ENCODE measurements at places on chromosomes 1 and 21.
A peak's percentile ranks its signal among the peaks of the same experiment; 100 is the strongest.

DNA sequence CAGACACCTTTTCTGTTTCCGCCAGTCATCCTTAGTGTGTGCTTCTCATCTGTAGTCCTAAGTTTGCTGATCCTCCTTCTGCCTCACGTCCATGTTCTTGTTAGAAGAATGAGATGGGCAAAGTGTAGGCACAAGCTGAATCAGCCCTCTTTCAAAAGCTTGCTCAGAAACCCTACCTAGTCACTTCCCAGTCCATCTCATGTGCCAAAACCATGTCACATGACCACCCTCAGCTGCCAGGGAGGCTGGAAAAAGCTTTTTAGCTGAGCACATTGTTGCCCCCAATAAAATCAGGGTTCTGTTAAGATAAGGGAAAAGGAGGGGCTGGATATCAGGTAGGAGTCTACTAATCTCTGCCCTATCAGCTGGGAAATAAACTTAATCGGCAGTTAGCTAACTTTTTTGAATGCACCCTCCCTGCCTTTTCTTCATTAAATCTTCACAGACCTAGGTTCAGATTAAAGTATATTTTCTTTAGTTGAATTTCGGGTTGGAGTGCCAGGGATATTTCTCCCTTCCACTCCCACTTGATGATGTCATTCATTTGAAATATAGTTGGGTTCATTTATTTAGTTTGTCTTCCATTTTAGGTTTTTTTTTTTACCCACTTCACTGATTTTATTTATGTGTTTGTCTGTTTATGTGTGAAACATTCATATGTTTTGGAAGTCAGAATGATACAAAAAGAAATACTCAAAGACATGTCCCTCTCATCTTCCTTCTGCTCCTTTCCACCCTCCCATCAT lies 129.2 kb downstream of the ROR1 start:
- DNase-seq: no peak

GRCh38 chr1:241976229-241976628 lies 18.7 kb downstream of the BECN2 start:
- DNase-seq: no peak

GRCh38 chr1:244236721-244237120 lies 185.6 kb downstream of the ZBTB18 start:
- no peak for DNase-seq

- DNase-seq: no peak
Observed at GRCh38 chr1:232951180-232951579, 769 bp downstream of the NTPCR start.

DNA sequence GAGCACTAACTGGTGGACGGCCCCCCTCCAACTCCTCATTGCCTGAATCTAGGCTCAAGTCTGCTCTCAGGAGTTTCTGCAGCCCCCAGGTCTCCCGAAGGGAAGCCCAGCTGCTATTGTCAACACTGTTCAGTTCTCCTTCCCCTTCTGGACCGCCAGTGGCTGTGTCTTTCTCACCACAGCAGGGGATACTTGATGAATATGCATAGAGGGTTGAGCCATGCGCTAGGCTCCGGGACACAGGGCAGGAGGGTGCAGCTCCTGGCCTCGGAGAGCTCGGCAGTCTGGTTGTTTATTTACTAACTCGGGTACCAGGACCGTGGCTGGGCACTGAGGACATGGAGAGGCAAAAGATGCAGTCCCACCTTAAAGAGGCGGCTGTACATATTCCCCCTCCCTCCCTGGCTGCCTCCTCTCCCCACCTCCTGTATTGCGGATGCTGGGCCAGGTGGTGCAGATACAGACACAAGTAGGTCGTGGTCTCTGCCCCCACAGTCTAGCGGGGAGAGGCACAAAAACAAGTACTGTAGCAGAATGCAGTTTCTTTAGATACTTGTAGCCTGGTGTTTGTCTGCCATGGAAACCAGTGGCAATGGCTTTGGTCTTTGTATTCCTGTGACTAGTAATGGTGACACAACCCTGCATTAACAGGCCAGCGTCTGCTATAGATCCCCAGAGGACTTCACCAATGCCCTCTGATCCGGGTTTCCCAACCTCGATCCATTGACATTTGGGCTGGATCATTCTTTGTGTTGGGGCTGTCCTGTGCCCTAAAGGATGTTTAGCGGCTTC lies 26.2 kb downstream of the ARHGEF10L start:
- no peak for DNase-seq

DNA sequence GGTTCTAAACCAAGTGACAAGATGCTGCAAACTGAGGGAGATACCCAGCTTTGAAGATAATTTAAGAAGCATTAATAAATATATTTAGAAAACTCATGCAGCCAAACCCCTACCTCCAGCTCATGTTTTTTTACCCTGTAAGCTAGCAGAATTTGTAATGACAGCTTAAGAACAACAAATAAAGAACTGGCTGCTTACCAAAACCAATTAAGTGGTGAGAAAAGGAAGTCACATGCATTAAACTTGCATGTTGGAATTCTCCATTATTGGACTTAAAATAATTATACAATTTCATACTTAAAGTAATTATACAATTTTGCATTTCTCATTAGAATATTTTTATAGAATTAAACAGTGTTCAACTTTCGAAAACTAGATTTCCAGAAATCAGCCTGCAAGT lies 75.6 kb upstream of the CNIH3 start:
- DNase-seq: no peak

DNA sequence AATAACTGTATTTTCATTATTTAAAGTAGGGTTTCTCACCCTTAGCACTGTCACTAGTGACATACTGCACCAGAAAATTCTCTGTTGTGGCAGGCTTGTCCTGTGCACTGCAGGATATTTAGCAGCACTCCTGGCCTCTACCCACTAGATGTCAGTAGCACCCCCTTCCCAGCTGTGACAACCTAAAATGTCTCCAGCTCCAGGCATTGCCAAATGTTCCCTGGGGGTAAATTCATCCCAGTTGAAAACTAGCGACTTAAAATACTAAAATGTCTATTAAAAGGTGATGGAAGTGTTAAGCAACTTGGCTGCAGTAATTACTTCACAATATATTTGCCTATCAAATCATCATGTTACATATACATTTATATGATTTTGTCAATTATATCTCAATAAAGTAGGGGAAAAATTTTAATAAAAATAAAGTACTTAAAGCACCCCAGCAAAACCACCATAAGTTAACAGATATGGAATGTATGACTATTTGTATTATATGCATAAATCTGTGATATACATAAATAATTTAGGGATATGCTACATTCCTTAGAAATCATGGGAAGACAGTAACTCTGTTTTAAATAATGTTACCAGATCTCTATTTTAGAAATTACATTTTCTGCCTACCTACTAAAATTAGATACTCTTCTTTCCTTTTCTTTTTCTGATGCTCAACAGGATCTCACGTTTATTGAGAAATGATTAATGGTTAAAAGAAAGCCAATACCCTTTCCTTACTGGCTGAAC lies 74.6 kb downstream of the ARID4B start:
- DNase-seq: peak; percentile 89

- DNase-seq: no peak
Observed at GRCh38 chr1:14128096-14128495, 428.1 kb downstream of the PRDM2 start.

DNA sequence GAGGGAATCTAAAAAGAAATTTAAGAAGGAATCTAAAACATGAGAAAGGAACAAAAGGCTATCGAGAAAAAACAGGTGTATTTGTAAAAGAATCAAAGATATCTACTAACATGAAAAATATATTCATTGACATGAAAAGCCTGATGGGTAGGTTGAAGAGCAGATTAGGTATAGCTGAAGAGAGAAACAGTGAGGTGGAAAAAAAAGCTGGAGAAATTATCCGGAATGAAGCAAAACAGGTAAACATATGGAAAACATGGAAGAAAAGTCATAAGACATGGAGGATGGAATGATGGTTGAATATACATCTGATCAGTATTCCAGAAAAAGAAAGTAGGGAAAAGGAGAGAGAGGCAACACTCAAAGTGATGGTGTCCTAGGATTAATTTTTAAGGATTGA lies 9.6 kb downstream of the EVA1C start:
- DNase-seq: no peak

- DNase-seq: no peak
Observed at GRCh38 chr1:228944296-228944695, 209.0 kb downstream of the RHOU start.

DNA sequence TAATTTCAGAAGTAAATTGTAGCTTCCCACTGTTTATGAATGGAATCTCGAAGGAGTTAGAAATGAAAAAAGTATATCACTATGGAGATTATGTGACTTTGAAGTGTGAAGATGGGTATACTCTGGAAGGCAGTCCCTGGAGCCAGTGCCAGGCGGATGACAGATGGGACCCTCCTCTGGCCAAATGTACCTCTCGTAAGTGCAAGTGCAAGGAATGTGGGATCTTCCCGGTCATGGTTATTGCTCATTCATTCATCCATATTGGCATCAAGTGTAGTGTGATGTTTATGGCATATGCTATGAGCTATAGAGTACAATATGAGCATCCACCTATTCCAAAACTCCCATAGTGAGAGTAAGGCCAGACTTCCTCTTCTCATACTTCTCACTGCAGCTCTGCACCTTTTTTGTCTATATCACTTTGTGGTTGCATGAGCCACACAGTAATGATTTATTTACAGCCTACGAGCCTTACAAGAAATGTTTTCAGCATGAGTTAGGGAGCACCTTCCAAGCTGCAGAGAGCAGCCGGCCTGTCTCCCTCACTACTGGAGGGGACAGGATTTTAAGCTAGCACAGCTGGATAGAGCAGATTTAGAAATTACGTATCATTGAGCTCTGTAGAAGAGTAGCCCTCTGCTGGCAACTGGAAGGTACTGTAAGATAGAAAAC lies 24.9 kb upstream of the CR1L start:
- DNase-seq: peak; percentile 16

DNA sequence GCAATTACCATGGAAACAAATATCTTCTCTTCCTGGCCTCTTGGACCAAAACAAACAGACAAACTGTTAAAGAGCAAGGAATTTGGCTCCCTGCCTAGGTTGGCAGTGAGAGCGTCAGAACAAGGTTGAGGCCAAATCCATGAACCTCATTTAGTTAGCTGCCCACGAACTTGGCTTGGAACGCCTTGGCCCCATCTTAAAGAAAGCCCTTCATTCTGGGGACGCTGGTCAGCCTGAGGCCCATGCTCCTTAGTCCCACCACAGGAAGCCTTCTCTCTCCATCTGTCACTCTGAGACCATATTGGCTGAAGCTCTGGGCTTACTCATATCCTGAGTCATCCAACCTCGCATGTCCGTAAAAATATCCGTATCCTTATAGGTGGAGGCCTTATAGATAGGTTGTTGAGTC lies 62.4 kb upstream of the DIRAS3 start:
- no peak for DNase-seq

DNA sequence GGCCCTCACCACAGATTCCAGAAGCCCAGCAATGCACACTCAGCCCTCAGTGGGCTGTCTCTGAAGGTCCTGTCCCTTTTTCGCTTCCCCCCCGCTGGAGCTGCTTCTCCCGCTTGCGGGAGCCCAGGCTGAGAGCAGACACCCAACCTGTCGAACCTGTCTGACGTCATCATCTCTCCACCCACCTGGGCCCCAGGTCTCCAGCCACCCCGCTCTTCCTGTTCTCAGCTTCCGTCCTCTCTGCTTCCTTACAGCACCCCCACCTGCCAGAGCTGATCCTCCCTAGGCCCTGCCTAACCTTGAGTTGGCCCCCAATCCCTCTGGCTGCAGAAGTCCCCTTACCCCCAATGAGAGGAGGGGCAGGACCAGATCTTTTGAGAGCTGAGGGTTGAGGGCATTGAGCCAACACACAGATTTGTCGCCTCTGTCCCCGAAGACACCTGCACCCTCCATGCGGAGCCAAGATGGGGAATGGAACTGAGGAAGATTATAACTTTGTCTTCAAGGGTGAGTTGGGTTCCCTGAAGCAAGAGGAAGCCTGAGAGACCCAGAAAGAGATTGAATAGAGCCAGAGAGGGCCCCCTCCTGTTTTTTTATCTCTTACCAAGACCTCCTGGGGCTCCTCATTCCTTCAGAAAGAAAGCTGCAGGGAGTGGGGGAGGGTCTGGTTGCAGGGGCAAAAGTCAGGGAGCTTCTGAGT lies at the start of gene RAB25:
Gene RAB25, plus strand, starts transcription at position 224 of the 700 bp plus-strand sequence. Its CDS starts 241 bp downstream, at position 465.
- DNase-seq: peak; percentile 63
